CD4-positive, alpha-beta T cell (primary cell): ENCODE measurements at places on chromosomes 16 and 17.

DNA sequence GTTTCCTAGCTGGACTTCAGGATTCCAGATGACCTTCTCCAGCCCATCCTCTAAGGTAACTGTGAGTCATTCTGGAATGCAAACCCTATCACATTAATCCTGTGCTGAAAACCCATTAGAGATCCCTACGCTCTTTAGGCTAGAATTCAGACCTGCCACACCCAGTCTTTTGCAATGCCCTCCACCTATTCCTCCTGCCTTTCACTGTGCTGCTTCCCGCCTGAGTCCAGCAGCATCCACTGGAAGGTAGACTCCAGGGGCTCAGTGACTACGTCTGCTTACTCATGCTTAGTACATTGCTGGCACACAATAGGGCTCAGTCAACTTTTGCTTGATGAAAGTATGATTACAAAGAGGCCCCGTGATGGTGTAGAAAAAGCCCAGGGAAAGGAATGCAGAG, 121.1 kb downstream of the SPACA3 start:
- no peak for DNase-seq

DNA sequence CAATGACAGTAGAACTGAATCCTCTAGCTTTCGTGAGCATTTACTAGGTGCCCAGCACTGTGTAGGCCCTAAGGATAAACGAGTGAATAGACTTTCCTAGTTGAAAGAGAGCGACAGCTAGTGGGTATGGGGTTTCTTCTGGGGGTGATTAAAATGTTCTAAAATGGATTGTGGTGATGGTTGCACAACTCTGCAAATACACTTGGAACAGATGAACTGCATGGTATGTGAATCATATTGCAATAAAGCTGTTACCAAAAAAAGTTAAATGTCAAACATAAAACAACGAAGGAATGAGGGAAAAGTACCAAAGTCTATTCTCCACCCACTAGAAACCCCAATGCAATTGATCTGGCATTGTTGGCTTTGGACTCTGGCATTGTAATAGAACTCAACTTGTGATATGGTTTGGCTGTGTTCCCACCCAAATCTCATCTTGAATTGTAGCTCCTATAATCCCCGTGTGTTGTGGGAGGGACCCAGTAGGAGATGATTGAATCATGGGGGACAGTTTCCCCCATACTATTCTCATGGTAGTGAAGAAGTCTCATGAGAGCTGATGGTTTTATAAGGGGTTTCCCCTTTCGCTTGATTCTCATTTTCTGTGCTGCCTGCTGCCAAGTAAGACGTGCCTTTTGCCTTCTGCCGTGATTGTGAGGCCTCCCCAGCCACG, 70.5 kb downstream of the MARF1 start:
- DNase-seq: no peak

- DNase-seq: no peak
These were observed 26.4 kb downstream of the ADCY9 start for GRCh38 chr16:4089811-4090301.

DNA sequence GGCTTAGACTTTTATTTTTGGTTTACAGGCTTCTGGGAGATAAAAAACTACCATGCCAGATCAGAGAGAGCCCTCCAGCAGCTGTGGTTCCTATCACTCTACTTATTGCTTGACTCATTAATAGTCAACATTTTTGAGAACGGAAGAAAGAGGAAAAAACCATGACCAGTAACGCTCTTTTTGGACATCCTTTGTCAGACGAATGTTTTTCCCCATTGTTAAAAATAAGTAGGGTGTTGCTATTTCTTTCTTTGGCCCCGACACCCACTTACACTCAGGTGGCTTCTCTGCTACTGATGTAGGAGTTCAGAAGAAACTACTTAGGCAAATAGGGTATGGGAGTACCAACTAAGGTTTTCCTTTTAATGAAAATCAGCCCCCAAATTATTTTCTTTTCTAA, 27.5 kb downstream of the TVP23A start:
- no peak for DNase-seq

DNA sequence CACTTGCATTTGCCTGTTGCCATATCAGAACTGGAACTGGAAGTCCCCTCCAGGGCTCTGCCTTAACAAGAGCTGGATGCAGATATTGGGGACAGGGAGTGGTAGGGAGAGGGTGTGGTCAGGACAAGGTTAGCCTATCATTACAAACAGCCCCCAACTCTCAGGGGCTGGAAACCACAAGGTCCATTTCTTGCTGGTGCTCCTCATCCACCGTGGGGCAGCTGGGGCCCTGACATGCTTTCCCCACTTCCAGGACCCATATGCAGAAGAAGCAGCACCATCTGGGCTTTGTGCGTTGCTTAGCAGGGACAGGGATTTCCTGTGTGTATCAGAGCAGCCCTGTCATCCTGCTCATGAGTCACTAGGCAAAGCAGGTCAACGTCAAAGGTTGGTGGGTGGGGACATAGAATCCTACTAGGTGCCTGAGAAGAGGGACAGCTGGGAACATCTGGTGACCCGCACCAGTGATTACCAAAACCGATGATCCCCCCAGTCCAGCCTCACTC, 26.9 kb downstream of the RGS9 start:
- DNase-seq: peak; percentile 14

- peak; percentile 56 for DNase-seq
These were observed 334.5 kb downstream of the SEC14L1 start for GRCh38 chr17:77475016-77475976.

DNA sequence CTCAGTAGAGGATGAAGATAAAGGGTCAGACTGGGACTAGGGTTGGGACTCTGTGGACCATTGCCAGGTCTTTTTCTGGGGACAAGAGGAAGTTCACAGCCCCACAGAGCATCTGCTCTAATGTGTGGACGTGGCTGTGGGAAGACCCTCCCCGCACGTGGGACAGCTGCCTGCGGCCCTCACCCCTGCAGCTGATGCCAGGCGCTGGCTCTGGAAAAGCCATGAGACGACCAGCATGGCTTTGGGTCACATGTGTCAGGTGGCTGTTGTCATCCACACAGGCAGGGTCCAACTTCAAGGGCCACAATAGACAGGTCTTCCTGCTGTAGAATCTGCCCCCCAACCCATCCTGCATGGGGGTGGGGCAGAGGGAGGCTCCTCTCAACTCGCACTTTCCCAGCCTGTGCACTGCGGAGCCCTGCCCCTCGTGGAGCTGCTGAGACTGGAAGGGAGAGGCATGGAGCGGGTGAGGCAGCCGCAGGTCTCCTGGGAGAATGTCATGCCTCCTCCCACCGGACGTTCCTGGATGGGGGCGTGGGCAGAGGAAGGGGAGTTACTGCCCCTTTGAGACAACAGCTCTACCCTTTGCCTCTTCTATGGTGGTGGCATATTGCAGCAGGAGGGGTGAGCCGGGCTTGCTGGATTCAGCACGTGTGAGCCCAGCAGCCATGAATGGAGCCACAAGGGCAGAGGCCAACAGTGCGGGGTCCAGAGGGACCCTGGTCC, 53.4 kb downstream of the PIMREG start:
- no peak for DNase-seq

DNA sequence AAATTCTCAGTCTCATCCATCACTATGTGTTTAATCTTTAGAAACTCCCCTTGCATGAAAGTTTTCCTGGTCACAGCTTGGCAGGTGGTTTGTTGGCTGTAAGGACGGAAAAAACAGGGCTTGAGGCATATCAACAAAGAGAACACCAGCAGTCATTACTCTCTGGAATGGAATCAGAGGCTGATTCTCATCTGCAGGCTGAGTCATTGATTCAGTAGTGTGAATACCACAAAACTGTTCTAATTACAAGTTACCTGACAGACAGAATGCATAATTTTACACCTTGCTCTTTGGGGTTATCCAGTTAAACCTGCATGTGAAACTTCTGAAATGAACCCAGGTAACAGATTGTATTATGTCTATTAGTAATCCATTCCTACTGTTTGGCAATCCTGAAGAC, 11.5 kb upstream of the SLFN12L start:
- DNase-seq: no peak

GRCh38 chr17:19573075-19573474, 39.4 kb downstream of the SLC47A1 start:
- no peak for DNase-seq

GRCh38 chr17:15121426-15121825, 143.7 kb downstream of the PMP22 start:
- DNase-seq: no peak

- no peak for DNase-seq
These were observed 142.6 kb upstream of the CACNG5 start for GRCh38 chr17:66692421-66692690.

DNA sequence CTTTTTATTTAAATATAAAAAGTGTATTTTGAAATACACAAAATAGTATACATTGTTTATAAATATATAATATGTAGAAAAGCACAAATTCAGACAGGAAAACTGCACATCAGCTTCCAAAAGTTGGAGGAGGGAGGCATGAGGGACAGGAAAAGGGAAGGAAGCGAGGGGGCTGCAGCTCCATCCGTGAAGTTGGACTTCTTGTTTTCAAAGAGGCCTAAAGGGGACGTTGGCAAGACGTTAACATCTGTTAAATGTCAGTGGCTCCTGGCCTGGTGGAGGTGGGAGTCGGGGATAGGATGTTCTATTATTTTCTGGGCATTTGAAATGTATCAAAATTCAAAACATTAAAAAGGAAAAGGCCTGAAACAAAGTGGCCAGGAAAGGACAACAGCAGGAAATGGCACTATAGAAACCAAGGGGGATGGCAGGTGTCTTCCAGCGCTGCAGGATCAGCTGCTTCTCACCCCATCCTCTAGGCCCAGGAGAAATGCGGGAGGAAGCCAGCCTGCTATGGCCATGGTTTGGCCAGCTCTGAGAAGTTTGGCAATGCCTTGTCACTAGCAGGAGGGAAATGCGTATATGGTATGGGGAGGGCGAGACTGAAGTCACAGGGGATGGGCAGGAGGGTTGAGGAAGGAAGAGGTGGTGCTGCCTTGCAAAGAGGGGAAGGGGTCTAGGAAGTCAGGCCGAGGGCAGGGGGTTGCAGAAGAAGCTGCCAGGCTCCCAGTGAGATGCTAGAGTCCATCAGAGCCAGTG, 6.4 kb downstream of the CMTM2 start:
- no peak for DNase-seq

- no peak for DNase-seq
These were observed 1.2 kb upstream of the KRT17 start for GRCh38 chr17:41625602-41626001.

DNA sequence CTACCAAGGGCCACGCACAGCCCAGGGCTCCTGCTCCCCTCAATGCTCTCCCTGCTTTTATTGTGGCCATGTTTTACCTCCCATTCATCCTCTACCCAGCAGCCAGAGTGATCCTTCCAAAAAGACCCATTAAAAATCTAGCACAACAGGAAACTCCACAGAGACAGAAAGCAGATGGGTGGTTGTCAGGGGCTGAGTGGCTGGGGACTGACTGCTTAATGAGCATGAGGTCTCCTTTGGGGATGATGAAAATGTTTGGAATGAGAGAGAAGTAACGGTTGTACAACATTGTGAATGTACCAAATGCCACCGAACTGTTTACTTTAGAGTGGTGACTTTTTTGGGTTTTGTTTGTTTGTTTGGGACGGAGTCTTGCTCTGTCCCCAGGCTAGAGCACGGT, 107.4 kb downstream of the GAS7 start:
- DNase-seq: no peak

- no peak for DNase-seq
These were observed 1.3 kb upstream of the SLC6A4 start for GRCh38 chr17:30236766-30237165.

DNA sequence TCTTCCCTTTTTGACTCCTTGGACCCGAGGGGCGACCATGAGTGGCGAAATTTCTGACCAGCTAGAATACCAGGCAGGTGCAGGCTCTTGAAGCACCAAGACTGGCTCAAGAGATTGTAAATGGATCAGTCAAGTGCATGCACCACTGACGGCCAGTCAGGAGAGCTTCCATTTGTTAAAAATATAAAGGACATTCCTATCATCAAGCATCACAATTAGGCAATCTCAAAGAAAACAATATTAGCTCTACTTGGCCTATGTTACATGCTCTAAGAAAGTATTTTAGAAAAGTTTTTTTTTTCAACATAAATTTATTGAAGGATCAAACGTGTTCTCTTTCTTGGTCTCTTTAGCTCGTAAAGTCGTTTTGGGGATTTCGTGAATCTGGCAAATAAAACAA, 1.5 kb upstream of the PRKCA start:
- DNase-seq: no peak

DNA sequence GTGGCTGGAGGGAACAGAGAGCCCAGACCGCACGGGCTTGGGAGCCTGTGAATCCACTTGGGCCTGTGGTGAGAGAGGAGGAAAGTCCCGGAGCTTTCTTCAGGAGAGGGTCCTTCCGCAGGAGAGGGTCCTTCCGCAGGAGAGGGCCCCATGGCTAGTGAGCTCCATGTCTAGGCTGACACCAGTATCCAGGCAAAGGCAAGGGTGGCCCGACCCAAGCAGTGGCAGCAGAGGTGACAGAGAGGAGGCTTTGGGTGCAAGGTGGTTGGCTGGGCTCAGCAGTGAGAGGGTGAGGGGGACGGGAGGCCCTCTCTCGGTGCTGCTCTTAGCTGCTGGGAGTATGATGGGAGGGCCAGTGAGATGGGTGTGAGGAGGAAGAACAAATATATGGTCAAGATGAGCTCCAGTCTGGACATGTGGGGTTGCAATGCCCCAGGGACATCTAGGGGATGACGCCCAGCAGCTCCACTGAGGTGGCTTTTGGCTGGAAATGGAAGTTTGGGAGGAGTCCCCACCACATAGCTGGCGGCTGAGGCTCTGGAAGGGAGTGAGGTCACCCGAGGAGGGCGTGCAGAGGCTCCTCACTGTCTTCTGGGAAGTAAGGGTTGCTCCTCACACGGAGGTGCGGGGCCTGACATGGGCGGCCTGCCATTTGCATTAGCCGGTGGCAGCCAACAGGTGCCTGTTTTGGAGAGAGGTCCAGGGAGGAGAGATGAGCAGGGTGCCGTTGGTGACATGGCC, 2.3 kb upstream of the HSD3B7 start:
- no peak for DNase-seq
